ENCODE measurements at places on chromosomes 2 and 18.

DNA sequence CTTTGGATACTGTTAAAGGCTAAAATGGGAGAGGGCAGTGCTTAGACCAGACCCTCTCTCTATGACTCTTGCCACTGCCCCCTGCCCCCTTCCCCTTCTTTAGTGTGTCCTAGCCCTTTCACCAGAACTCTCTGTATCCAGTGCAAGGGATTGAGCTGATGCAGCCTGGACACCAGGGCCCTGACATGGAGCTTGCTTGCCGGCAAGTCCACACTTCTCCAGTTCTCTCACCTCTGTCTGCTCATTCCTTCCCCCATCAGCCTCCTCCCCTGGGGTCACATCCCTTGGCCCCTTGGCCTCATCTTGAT is 1.5 kb upstream of the WNT6 start:
- no peak for DNase-seq

GRCh38 chr18:54973046-54973445 is 13.8 kb upstream of the CCDC68 start:
- DNase-seq: no peak

- DNase-seq: no peak
These were observed 281.3 kb downstream of the ZNF804A start for GRCh38 chr2:184879671-184880070.

GRCh38 chr2:135914485-135914884 is 38.2 kb upstream of the MCM6 start:
- DNase-seq: no peak

GRCh38 chr2:174606336-174606735 is 8.7 kb upstream of the WIPF1 start:
- no peak for DNase-seq

DNA sequence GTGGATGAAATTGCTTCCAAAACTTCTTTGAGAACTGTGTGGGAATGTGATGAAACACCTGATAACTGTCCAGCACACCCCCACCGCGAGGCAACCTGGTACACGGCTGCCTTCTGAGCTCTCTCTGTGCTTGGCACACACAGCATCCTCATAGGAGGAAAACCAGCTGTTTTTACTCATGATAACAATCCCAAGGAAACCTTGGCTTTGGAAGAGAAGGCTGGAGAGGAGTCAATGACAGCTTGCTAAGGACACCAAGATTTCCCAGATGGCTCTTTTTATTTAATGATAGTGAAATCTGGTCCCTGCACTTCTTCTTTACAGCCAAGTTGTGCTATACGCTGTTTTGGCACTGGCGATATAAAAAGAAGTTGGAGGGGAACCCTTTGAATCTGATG is 232.5 kb upstream of the FN1 start:
- no peak for DNase-seq

DNA sequence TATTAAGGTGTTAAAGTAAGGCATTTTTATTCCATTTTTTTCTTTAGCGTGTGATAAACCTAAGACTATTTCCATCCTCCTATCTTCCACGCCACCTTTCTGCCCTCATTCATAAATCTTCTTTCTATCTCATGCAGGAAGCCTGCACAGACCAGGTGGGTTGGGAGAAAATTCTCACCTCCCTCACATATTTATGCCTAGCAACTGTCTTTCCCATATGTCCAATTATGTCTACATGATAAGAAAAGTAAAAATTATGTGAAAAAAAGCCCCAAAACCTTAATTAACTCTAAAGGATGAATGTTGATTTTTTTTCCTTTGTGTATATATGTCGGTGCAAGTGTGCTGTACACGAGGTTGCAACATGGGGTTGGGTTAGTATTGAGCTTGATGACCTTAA is 225.6 kb upstream of the GCFC2 start:
- no peak for DNase-seq

DNA sequence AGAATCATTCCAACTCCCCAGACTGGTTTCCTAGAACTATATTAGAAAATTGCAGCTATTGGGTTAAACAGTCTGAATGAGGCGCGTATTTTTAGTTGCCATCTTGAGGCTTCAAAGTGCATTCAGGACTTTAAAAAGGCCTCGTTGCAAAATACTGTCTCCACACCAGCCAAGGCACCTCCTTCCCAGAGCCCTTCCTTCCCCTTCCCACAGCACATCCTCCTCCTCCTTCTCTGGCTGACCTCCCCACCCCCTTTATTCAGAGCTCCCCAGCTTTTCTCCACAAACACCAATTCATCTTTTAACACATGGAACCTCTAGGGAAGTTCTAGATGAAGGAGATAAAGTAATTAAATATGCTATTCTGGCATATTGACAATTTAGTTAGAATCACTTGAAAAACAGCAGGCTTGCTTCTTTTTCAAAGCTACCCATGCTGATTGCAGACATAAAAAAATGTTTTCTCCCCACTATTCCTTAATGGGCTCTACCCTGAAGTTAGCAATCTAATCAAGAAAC is 90.3 kb downstream of the RTP5 start:
- DNase-seq: no peak

GRCh38 chr2:17634997-17635396 is 94.5 kb downstream of the VSNL1 start:
- no peak for DNase-seq

DNA sequence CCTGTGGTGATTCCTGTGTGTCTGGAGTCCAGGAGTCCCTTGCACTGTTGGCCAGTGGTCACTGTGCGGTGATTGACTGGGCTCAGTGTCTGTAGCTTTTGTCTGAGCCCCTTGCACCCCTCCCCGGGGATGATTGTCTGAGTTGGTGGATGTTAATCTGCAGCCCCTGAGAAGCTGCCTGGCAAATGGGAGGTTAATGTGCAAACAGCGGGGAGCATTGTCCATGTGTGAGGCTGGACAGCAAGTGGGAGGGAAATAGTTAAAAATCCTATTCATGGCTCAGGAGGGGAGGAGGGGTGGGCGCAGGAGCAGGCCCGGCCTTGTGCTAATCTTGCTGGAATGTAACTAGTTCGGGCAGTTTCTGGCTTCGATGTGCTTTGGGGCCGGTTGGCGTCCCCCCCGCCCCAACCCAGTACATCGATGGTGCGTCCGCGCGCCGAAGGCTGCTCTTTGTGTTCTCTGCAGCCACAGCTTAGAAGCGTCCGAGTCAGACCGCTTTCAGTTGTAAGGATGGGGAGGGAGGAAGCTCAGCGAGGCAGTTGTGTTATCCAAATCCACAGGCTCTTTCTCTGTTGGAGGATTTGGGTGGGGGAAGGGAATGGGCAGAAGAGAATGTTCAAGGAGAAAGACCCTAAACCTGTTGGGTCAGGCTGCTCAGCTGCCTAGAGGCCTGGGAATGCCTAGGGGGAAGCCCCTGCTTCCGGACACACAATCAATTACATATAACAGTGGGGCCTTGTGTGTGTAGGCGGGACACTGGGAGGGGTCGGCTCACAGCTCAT is 71.8 kb downstream of the TGOLN2 start:
- no peak for DNase-seq

GRCh38 chr18:48920408-48921038 is 30.2 kb downstream of the SMAD7 start:
- DNase-seq: no peak

DNA sequence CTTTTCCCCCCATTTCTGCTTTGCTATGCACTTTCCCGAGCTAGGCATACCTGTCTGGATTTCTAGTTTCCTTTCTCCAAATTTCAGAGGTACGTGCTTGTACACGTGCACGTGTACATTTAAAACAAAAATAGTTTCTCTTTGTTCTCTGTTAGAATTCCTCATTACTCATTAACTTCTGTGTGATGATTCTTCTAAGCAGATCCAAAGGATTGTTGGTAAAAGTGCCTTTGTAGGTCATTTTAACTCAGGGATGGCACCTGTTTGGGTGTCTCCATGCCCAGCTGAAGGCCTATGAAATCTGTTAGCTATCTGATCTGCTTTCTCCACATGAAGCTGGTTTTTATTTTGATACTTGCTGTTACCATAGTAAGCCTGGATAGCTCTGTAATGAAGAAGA is 264.3 kb downstream of the LPIN1 start:
- no peak for DNase-seq

DNA sequence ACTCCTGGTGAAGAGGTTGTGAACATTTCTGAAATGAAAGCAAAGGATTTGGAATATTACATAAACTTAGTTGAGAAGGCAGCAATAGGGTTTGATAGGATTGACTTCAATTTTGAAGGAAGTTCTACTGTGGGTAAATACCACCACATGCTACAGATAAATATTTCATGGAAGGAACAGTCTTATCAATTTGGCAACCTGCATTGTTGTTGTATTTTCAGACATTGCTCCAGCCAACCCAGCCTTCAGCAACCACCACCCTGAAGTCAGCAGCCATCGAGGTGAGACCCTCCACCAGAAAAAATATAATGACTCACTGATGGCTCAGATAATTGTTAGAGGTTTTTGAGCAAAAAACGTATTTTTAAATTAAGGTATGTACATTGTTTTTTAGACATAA is 10.0 kb downstream of the RDH14 start:
- DNase-seq: no peak

GRCh38 chr2:230052299-230052698 is 16.4 kb downstream of the SLC16A14 start:
- no peak for DNase-seq

- DNase-seq: no peak
These were observed 175.6 kb upstream of the RAB6C start for GRCh38 chr2:129803871-129804270.

DNA sequence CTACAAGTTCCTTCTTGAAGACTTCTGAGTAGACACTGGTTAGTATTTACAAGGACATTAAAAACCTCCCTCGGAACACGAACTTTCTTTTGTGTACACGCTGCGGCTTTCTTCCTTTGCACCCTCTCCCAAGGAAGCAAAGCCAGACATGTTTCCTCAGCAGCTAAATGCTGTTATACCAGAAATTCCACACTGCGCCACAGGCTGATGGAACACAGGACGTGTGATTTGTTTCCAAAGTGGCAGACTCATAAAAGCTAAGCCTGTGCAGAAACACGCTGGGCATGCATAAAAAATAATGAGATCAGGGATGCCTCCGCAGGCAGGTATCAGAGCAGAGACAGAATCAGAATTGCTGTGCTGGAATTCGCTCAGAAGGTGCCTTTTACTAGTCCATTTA is 73.0 kb upstream of the RGPD5 start:
- DNase-seq: no peak

DNA sequence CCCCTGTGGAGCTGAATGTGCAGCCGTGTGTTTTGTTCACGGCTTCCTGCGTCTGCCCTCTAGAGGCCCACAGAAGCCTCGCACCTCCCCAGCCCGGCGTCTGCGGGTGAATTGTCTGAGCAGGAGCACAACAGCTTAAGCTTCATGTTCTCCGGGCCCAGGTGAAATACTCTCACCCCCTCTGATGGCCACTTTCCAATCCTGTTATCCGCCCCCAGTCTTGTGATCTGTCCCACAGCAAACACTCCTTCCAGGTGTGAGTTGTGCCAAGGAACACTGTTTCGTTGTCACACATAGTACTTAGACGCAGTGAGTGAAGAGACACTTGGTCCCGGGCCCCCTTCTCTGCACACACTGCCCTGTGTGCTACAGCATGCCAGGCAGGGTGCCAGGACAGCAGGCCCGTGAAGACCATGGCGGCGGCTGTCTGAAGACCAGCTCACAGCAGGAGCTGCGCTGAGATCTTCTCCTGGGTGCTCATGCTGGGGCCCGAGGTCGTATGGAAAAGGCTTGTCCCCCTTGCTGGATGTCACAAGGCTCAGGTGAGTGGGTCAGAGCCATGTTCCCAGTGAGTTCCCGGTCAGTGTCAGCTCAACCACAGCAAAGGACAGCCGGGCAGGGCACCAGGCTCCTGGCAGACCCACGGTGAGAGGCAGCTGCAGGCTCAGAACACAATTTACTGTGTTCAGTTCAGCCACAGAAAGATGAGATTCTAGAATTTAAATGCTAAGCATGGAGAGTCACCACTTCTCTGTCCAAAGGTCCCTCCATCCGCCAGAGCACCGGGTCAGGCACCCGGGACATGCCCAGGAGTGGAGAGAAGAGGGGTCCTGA is 6.8 kb upstream of the PXDN start:
- DNase-seq: peak; percentile 75

DNA sequence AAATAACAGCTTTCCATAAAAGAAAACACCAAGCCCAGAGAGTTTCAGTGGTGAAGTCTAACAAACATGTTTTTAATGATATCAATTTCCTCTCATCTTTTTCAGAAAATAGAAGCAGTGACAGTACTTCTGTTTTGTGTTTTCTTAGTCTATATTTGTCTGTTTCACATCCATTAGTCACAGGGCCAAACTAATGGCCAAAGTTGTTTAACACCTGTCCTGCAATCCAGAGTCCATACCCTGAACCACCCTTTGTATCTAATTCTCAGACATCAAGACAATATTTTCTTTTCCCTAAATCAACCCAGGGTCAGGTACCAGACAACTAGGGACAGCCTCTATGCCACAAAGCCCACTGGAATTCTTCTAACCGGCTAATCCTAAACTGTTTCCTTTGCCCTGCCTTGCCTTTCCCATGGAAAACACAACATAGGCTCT is 25.9 kb downstream of the TMSB10 start:
- no peak for DNase-seq

- no peak for DNase-seq
These were observed 21.0 kb upstream of the GPR17 start for GRCh38 chr2:127624756-127625571.

- DNase-seq: no peak
These were observed 494.5 kb upstream of the MAP2 start for GRCh38 chr2:208929139-208929864.

DNA sequence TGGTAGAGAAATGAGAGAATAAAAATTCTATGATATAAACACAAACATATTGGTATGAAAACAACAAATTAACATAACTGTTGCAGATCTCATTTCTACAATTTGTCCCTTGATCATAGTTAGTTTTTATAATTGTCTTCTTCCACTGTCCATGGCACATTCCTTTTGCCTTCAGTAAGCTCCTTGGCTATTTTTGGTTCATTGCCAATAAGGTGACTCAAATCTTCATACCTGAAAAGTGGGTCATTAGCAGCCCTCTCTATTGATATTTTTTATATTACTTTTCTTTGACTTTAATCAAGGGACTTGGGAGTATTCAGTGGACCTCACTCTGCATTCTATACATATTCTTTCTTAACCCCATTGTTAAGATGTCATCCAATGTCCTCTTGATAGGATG is 552.9 kb downstream of the TDRD15 start:
- no peak for DNase-seq

DNA sequence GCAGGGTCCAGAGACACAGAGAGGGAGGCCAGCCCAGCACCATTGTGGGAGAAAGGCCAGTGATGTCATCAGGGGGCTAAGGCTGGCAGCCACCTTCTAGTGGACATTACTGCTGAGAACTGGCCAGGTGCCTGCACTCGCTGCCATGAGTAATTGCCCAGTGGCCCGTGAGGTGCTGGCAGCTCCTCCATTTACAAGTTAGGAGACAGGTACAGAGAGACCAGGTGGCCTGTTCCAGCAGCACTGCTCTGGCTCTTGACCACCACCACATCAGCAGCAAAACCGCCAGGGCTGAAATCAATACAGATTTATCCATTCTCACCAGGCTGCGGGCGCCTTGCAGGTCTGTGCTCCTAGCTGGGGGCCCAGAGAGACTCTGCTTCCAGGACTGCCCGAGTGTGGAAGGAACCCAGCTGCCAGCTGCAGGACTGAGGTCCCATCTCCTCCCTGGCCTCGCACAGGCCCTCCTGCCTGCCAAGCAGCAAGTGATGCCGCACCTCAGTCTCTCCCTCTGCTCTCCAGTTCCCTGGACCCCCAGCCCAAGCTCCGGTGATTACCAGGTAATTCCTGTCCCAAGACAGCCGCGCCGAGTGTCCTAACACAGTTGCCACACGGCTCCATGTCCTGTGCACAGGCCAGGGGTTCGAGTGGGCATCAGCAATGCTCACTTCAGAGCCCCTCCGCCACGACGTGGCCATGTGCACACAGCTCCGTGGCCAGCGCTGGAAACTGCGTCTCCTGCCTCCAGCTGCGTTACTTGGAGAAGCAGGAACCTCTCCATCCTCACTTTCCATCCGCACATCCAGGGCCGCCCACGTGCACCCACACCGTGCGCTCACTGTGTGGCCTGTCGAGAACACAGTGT is 101.0 kb upstream of the CTDP1 start:
- no peak for DNase-seq

Data from NCI-H1436 (cell line).